Stimulated activated CD8-positive, alpha-beta memory T cell treated with anti-CD3 and anti-CD28 coated beads, Interleukin-7, amount 100 ng/mL, for 24 hours (primary cell): ENCODE measurements at places on chromosomes 16 and 17.

- DNase-seq: no peak
Observed at GRCh38 chr16:48131201-48131935, 24.4 kb downstream of the ABCC12 start.

GRCh38 chr17:79090443-79091225, 16.0 kb downstream of the ENGASE start:
- no peak for DNase-seq

GRCh38 chr17:7579834-7580603, 581 bp downstream of the CD68 start:
- no peak for DNase-seq

- no peak for DNase-seq
Observed at GRCh38 chr16:85899444-85899843, 482 bp downstream of the IRF8 start.

- DNase-seq: no peak
Observed at GRCh38 chr17:47076171-47076570, 97.1 kb upstream of the RPRML start.

GRCh38 chr16:49602201-49602975, 228.8 kb downstream of the C16orf78 start:
- no peak for DNase-seq

GRCh38 chr16:19417640-19418039, at the start of gene TMC5:
Gene TMC5 (plus strand): TSS chr16:19417883. CDS start chr16:19440039, 22,156 bp downstream.
- DNase-seq: no peak

- no peak for DNase-seq
Observed at GRCh38 chr16:88499836-88500251, 46.8 kb downstream of the ZFPM1 start.

DNA sequence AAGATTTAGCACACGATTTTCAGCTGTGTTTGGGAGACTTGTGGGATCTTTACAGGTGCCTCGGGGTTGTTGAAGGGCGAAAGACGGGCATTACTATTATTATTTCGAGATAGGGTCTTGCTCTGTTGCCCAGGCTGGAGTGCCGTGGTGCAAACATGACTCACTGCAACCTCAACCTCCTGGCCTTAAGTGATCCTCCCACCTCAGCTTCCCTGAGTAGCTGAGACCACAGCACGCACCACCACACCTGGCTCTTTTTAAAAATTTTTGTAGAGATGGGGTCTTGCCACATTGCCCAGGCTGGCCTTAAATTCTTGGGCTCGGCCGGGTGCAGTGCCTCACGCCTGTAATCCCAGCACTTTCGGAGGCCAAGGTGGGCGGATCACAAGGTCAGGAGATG, 29.7 kb upstream of the PHB1 start:
- no peak for DNase-seq

- no peak for DNase-seq
Observed at GRCh38 chr16:85860413-85861094, 38.4 kb upstream of the IRF8 start.

GRCh38 chr17:43431714-43432523, 33.1 kb downstream of the ARL4D start:
- no peak for DNase-seq

- no peak for DNase-seq
Observed at GRCh38 chr16:28820016-28820415, 2.8 kb upstream of the ATXN2L start.

DNA sequence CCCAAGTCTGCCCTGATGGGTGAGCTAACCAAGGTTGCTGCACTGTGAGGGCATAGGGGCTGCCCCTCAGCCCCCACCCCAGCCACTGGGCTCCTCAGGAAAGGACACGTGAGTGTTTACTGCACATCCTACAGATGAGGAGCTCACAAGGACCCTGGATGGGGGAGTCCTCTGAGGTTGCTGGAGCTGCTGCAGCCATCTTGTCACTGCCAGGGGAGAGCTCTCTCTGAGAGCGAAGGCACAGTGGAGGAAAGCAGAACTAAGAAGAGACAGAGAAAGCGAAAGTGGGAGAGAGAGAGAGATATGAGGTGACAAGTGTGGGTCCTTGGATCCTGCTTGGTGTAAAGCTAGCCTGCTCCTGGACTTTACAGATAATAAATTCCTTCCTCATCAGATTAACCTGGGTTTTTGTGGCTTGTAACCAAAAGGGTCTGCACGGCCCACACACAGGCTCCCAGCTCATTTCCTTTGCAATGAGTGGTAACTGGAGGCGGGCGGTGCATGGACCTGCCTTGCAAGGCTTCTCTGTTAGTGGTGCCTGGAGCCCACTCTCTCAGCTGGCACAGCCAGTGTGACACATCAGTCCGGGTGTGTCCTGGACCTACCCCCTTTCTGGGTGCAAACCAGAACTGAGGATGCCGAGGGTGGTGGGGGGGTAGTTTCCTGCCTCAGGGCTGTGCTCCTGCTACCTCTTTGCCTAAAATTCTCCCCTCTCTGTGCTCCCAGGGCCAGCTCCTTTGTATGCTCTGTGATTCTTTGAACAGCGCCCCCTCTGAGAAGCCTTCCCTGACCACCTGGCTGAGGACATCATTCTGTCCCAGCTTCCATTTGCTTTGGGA, 14.2 kb downstream of the SNX20 start:
- DNase-seq: no peak

DNA sequence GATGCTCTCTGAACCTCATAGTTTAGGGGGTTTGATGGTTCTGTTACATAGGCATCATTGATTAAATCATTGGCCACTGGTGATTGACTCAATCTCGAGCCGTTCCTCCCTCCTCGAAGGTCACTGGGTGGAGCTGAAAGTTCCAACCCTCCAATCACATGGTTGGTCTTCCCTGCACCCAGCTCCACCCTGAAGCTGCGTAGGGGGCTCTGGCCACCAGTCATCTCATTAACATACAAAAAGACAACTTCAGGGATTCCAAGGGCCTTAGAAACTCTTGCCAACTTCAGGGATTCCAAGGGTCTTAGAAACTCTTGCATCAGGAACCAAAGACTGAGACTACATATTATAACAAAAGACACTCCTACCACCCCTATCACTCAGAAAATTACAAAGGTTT, 306.5 kb upstream of the TNRC6C start:
- no peak for DNase-seq

DNA sequence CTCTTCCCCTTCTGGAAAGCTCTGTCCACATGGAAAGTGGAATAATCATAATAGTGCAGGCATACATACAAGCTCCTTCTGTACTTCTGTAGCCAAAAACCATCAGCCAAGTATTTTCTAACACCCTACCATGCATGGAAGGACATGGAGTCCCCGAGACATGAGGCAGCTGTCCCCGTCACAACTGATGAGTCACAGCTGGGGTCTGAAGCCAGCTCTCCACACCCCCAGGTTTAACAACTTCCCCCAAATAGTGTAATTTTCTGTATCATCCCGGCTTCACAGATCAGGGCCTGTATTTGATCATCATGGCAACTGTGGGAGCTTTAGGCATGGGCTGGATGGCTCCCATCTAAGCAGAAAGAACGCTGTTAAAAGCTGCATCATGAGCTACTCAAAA, 16.6 kb downstream of the C16orf96 start:
- DNase-seq: no peak

- no peak for DNase-seq
Observed at GRCh38 chr16:54180421-54181359, 105.9 kb downstream of the IRX3 start.

GRCh38 chr16:85473323-85473722, 139.8 kb upstream of the GSE1 start:
- DNase-seq: no peak

GRCh38 chr16:52548261-52549010, 1.5 kb upstream of the TOX3 start:
- no peak for DNase-seq

DNA sequence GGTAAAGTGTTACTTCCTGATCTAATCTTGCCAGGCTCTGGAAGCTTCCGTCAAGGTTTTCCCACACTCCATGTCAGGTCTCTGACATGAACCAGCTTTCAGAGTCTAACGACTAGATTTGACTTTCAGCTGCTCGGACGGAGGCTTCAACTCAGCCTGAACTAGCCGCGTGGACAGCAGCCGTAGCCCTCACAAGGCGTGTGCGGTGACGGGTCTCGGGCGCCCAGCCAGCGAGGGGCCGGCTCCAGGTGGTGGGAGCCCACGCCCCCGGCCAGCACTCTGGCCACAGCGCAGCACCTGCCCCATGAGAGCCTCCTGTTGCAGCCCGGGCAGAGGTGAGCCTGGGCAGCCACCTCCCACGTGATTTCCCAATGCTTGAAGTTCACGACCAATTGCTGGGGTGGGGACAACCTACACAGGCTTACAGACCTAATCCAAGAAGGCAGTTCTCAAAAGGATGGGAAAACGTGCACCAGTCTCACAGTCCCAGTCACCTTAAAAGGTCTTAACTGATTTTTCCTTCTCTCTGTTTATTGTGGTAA, 45.5 kb downstream of the TBC1D16 start:
- DNase-seq: no peak

GRCh38 chr16:78122774-78123315, 23.4 kb downstream of the WWOX start:
- DNase-seq: no peak

GRCh38 chr17:34291721-34292348, 6.3 kb downstream of the CCL11 start:
- no peak for DNase-seq

GRCh38 chr17:76198702-76199101, 41.6 kb downstream of the RNF157 start:
- no peak for DNase-seq

DNA sequence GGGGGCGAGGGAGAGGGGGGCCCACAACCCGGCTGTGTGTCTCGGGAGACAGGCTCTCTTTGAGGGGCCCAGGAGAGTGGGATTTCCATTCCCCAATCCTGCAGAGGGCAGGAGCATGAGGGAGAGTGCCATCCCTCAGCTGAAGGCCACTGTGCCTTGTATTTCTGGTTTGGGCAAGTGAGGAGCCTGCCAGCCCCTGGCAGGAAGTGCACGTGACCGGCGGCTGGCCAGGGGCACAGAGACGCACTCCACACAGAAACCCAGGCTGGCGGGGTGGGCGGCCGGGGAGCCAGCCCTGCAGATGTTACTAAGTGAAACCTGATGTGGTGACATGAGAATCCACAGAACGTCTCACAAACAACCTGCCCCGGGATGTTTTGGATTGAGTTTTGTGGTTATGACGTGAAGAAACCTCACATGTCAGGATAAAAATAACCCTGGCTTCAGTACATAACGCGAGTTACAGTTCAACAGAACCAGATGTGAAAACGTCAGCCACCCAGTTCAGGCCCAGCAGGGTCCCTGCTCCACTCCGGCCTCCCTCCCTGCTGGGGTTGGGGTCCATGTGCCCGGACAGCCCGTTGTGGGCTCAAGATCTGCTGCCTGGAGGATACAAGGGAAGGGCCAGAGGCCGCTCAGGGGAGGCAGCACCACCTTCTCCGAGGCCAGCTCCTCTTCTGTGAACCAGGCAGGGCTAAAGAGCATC, 51.7 kb upstream of the MTSS2 start:
- DNase-seq: peak; percentile 64

GRCh38 chr17:81515530-81516041, 3.0 kb upstream of the ACTG1 start:
- no peak for DNase-seq

- no peak for DNase-seq
Observed at GRCh38 chr17:8583954-8584353, 46.6 kb downstream of the MYH10 start.
